Ammon's horn (tissue), 1 donor: ENCODE measurements at places on chromosomes 3 and 15.

DNA sequence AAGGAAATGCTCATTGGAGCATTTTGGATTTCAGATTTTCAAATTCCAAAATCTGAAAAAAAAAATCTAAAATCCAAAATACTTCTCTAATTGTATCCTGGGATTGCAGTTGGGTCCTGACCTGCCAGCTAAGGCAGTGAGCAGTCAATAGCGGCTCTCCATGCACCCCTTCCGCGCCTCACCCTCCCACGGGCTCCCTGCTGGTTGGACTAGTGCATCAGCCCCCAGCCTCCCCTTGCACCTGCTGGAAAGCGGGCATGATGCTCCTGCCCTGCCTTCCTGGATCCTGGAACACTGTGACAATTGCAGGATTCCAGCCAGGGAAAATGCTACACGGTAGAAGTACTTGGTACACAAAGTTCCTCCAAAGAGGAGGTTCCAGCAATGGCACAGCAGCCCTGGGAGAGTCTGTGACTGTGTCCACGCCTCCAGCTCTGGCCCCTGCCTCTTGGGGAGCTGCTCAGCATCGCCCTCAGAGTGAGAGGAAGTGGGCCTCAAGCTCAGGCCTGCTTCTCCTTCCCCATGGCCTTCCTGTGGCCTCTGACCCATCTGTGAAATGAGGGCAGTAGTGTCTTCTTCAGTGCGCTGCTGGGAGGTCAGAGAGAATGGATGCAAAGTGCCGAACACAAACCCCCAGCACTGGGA, 39.5 kb upstream of the CHRNB4 start:
- DNase-seq = no peak

GRCh38 chr3:155604126-155604525, 140.7 kb downstream of the PLCH1 start:
- DNase-seq = no peak

GRCh38 chr3:23377928-23378672, 175.0 kb downstream of the UBE2E2 start:
- DNase-seq = no peak

GRCh38 chr15:73782344-73782959, 29.3 kb upstream of the INSYN1 start:
- no peak for DNase-seq

GRCh38 chr3:141243271-141243707, 11.7 kb downstream of the PXYLP1 start:
- DNase-seq = peak; percentile 64

GRCh38 chr3:30835667-30836066, 58.8 kb downstream of the GADL1 start:
- DNase-seq = no peak

DNA sequence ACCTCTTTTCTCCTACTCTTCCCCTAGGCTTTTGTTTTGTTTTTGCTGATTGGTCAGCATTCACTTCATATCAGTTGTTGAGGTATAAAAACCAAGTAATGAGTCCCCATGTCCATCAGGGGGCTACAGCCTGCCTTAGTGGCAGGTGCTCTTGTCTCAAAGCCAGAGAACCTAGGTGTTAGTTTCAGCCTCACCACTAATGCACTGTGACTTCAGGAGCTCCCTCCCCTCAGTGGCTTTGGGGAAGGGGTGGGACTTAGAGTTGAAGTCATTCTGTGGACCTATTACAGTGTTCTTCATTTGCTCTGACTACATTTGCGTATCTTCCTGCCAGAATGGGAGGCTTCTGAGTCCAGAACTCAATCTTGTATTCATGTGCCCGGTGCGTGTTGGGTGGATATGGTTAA, 41.6 kb downstream of the NR2C2 start:
- DNase-seq = no peak

DNA sequence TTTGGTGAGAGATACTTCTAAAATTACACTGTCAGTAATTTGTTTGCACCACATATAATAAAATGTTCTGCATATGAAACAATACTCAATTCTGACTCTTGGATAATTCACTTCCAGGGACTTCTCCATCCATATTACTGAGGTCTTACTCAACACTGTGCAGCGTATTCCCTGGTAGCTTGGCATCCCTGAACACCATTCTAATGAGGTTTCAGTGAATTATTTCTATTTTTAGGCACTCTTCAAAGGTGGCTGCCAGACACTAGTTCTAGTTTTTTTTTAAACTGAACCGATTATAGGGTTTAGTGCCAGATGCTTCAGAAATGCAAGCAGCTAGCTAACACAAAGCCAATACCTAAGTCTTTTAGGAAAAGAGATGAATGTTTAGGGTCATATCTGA, 283.3 kb downstream of the FEZF2 start:
- no peak for DNase-seq

GRCh38 chr3:174132421-174133042, 726.6 kb upstream of the NAALADL2 start:
- DNase-seq = no peak

DNA sequence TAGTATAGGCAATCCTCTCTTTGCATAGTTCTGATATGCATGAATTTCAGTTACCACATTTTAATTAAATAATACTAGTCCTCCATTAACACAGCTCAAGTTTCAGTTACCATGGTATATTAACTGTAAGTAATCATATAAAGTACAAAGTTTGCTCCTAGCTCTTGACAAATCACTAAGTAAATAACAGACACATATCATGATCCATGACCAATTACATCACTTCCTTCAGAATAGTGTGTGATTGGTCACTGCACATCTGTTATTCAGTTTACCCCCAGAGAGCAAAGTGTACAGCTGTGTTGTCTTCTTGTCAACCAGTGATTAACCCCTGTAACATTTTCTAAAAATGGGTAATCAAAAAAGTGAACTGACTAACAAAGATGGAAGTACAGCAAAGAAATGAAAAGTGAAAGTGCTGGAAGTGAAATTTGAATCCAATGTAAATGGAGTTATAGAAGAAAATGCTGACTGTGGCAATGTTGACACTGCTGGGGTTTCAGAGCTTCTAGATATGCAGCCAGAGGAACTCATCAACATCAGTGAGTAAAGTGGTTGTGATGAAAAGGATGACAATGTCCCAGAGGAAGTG, 30.2 kb upstream of the LEKR1 start:
- DNase-seq = no peak

GRCh38 chr15:70319466-70319865, 221.7 kb upstream of the TLE3 start:
- peak; percentile 61 for DNase-seq

DNA sequence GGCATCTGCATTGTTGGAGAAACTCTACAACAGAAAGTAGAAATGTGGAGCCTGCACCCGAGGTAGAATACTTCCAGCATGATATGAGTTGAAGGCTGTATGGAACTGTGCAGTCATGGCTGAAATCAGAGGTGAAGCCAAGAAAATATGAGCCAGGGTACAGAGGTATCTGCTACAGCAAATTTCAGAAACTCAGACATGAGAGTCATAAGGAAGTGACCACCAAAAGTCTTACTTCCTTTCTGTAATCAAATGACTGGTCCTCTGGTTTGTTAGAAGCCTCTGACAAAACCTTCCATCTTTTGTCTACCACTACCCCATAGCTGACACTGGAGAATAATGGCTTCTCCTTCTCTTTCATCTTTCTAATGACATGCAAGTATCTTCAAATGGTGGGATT, 159.4 kb downstream of the TMEM108 start:
- DNase-seq = no peak
